ENCODE measurements at places on chromosomes 13 and 19.
A peak's percentile ranks its signal among the peaks of the same experiment; 100 is the strongest.

- DNase-seq: peak; percentile 49
Measured at GRCh38 chr19:1471515-1472160, 7.4 kb downstream of the C19orf25 start.

GRCh38 chr13:21055511-21056045 is 5.8 kb downstream of the LATS2 start:
- no peak for DNase-seq

DNA sequence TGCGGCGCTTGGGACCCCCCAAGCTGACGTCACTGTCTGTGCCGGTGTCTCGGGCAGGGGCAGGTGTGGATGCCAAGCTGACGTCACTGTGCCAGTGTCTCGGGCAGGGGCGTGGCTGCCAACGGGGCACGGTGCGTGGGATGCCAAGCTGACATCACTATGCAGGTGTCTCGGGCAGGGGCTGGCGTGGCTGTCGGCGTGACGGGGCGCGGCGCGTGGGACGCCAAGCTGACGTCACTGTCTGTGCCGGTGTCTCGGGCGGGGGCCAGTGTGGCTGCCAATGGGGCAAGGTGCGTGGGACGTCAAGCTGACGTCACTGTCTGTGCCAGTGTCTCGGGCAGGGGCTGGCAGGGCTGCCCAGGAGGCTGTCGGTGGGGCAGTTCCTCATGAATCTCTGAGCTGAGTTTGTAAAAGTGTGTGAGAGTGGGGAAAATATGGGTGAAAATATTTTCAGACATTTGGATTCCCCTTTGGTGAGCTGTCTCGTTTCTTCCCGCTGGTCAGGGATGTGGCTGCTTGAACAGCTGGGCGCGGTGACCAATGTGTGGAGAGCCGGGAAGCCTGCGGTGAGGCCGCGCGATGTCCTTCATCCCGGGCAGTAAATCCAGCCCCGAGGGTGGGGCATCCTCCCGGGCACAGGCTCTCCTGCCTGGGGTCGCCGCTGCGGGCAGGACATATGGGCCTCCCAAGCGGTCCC is 25.2 kb downstream of the MCF2L start:
- DNase-seq: no peak

DNA sequence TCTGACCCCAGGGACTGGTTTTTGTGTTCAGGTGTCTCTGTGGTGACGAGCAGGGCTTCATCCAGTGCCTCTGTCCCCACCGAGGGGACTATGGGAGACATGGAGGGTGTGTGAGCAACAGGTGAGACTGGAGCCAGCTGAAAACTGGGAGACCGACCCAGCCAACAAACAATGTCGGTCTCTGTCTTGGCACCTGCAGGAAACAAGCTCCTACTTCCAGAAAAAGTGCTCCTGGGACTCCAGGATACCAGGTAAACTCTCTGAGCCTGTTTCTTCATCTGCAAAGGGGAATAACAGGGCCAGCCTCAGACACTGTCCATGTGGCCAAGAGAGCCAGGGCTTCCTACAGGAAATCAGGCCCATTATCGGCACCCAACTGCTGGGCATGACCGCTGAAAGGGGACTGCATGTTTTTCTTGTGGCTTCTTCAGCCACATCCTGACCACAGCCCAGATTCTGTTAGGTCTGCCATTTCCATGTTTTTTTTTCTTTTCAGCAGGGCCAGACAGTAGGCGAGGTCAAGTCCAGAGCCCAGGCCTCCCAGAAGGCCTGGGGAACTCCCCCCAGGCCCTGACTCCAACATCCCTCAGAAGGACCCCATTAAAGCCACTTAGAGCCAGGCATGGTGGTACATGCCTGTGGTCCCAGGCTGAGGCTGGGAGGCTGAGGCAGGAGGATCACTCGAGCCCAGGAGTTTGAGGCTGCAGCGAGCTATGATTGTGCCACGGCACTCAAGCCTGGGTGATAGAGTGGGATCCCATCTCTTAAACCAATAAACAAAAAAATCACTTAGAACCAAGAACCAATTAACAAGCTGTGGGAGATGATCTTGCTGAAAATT is 836 bp upstream of the BST2 start:
- DNase-seq: no peak

DNA sequence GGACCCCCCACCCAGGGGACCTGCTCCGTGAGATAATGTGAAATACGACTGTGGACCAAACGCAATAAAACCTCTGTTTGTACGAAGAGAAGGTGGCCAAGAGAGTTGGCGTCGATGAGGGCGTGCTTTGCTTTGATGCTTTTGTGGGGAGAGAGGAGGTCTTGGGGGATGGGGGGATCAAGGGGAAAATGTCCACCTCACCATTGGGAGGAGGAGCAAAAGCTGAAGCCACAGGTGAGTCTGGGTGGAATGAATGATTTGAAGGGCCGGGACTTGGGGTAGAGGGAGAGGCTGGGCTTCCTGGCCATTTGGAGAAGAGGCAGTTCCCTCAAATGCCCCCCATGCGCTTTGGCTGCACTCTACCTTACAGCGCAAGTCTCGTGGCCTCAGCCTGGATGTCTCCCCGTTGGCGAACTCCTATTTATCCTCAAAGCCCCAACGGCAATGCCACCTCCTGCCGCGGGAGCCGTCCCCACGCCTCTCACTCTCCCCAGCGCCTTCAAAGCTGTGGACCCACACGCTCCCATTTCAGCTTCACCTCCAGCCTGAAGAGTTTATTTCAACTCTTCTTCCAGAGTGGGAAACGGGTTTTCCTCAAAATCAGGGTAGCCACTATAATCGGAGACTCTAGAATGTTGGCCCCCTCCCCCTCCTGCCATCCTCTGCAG is 795 bp upstream of the ABCA7 start:
- DNase-seq: no peak

DNA sequence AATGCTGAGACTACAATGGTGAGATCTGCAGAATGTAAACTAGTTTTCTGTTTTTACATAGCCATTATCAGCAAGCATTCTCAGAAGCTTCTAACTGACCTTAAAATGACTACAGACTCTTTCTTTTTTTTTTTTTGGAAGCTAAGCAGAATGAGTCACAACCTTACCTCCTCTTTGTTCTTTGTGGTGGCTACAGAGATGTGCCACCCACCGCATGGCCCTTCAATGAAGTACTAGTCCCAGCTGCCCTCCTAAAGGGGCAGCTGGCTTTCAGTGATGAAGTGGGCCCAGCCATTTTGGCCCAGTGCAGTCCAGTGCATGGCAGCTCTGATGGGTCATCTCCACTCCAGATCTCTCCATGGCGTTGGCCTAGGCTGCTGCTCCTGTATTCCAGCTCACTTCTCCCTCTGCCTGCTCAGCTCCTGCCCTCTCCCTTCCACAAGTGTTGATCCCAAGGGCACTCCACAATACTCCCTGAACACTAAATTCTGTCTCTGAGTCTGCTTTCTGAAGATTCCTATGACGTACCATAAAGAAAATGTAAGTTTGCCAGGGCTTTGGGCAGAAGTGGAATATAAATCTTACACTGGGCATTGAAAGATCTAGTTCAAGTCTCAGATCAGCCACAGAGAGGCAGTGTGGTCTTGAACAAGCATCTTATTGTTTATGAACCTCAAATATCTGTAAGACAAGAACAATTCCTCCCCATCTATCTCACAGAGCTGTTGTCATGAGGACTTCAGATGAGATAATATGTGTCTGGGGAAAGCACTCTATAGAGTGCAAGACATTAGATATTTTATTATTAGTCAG is 85.6 kb downstream of the RXFP2 start:
- no peak for DNase-seq

DNA sequence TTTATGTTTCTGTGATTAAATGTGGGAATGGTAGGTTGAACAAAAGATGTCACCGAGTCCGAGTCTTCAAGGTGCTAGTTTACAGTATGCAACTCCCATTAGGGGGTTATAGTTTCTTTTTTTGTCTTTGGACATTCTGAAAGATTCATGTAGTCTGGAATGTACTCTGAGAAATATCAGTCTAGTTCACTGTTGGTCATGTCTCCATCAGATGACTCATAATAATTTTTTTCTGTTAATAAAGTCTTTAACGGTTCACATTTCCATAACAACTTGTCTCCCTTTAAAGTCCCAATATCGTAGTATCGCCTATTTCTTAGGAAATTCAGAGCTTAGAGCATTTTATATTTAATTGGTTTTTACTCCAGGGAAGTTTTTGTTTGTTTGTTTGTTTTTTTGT is 13.5 kb upstream of the ESD start:
- no peak for DNase-seq

DNA sequence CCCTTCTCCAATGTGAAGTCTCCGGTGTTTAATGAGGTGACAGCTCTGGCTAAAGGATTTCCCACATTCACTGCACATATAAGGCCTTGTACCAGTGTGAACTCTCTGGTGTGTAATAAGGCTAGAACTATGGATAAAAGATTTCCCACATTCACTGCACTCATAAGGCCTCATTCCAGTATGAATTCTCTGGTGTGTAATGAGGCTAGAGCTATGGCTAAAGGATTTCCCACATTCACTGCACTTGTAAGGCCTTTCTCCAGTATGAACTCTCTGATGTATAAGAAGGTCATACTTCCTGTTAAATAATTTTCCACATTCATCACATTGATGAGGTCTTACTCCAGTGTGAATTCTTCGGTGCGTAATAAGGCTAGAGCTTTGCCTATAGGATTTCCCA is 5.9 kb downstream of the ZNF256 start:
- DNase-seq: no peak

GRCh38 chr13:78777976-78778375 is 119.0 kb upstream of the OBI1 start:
- no peak for DNase-seq

DNA sequence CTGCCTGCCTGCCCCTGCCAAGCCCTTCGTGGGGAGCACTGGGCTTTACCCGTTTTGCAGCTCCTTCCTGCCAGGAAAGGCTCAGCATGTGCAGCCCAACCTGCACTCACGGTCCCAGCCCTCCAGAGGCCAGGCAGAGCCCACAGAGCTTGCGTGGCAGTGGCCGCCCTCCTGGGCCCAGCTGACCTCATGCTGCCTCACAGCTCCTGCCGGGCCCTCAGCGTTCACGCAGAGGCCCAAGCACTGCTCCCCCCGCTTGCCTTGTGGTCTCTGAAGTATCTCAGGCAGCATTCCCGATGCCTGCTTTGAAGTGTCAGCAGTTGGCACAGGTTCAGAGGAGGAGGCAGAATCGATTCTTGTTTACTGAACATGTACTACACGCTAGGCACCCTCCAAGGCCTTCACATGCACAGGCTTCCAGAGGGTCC is 32.5 kb downstream of the CAPN12 start:
- DNase-seq: no peak

- no peak for DNase-seq
Measured at GRCh38 chr13:42548731-42549551, 25.0 kb upstream of the TNFSF11 start.

DNA sequence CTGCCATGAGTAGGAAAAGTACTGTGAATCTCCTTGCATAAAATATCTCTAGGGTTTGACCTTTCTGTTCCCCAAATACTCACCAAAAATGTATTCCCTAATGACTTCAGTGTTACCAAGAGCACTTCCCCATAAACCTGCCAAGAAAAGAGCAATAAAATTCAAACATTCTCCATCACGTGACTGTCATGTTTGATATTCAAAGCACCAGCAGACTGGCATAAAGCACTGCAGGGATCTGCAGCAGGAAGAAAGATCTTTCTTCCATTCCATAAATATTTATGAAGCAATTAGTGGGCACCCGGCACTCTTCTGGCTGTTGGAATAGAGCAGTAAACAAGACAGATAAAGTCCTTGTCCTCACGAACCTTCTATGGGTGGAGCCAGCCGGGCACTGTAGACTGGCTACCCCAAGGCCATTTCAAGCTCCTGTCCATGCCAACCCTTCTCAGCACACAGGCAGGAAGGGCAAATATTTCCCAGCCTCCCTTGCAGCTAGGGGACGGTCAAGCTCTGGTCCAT is 20.3 kb downstream of the PLA2G4C start:
- no peak for DNase-seq

DNA sequence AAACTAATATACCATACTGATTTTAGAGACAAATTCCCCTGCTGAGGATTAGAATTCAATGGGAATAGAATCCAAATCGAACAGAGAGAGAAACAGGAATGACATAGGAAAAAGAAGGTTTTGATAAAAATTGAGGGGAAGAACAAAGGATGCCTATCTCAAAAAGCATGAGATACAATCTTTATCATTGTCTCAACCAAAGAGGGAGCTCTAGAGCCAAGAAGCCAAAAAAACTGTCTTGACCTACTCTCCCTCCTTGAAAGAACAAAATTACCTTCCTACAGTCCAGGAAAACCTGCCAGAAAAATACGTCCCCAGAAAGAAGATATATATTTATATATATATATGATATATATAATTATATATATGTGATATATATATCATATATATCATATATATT is 39.2 kb upstream of the MIR17HG start:
- DNase-seq: peak; percentile 31

DNA sequence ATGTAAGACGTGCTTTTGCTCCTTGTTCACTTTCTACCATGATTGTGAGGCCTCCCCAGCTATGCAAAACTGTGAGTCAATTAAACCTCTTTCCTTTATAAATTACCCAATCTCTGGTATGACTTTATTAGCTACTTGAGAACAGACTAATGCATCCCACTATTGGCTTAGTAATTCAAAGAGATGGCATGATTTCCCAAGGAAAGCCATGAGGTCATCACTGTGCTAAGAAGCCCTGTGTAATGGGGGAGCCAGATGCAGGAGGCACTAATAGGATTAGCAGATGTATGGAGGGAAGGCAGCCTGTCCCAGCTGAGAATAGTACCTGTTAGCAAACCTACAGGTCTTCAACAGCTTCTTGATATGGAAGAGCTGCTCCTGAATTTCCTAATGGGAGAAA is 38.1 kb downstream of the RUBCNL start:
- peak; percentile 18 for DNase-seq

GRCh38 chr19:10295305-10295846 is 5.6 kb downstream of the ICAM5 start:
- DNase-seq: peak; percentile 46

GRCh38 chr13:99811067-99811700 is 160.4 kb downstream of the ZIC5 start:
- DNase-seq: no peak

DNA sequence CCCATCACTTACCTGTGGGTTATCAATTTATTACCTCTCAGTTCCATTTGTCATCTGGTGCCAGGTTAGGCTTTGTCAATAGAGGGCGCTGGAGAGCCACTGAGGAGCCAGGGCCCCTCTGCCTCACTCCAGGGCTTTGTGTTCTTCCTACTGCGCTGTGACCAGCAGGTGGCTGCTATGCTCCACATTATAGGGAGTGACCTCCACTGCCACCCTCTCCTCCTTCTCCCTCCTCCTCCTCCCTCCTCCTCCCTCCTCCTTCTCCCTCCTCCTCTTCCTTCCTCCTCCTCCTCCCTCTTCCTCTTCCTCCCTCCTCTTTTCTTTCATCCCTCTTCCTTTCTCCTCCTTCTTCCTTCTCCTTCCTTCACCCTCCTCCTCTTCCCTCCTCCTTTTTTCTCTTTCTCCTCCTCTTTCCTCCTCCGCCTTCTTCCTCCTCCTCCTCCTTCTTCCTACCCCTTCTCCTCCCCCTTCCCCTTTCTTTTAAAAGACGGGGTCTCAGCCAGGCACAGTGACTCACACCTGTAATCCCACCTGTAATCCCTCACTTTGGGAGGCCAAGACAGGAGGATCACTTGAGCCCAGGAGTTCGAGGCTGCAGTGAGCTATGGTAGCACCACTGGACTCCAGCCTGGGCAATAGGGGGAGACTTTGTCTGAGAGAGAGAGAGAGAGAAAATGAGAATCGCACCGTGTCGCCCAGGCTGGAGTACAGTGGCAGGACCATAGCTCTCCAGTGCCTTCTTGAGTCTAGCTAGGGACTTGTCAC is 10.3 kb upstream of the ZBTB32 start:
- peak; percentile 93 for DNase-seq

All from neural progenitor cell (in vitro differentiated cells).